Activated naive CD8-positive, alpha-beta T cell treated with anti-CD3 and anti-CD28 coated beads, Interleukin-2, amount 10 ng/mL, durations not matched to agents 7 days and 5 days (primary cell): ENCODE measurements at places on chromosomes 11 and 22.

- peaks cover 31% of the 10 kb centered on the region for H3K4me1 ChIP-seq
- H3K4me3 ChIP-seq = no peak overlapping the region
- DNase-seq = no peak
Observed at GRCh38 chr11:13209379-13209778, 68.2 kb upstream of the BMAL1 start.

DNA sequence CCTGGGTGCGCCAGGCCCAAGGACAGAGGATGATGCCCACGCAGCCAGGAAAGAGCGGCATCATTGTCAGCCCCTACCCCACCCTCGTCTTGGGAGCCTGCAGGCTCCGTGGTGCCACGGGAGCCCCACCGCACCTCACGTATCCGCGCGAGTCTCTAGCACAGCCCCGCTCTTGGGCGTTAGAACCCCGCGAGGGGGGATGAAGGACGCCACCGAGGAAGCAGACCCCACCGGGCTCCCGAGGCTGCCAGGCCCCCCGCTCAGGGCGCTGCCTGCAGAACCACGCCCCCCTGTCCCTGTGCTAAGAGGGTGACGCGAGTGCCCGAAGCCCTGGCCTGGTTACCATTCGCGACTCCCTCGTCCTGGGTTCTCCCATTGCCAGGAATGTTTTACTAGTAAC is 52.3 kb upstream of the MS4A8 start:
- DNase-seq = no peak
- no peak overlapping the region for H3K27ac ChIP-seq
- no peak overlapping the region for H3K4me3 ChIP-seq
- peaks cover 4% of the 10 kb centered on the region for H3K27me3 ChIP-seq

DNA sequence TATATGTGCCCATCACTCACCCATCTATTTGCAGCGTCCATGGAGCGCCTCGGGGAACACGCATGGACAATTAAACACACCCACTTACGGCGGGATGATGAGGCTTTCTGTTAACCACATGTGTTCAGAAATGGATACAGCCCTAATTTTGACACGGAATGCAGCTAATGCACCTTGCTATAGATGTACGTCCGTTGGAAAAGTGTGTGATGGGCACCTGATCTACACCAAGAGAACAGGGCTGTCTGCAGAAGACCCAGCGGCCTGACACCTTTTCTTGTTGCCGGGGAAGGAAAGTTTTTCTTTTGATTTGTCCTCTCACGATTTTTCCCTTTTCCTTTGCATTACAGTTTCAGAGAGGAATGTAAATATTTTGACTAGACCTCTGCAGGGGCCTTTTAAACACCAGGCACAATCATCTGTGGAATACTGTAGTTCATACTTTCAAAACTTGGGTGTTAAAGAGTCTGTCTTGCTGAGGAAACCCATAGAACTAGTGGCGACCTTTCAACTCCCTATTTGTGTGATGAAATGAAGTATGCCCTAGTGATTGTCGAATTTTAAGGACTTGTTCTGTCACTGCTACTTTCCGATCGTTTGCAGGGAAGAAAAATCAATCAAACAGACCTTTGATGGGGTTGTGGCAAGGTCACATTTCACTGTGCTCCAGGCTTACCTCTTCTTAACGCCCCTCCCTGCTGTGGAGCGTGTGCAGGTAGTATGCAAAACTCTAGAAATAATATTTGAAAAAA is 16.5 kb upstream of the PAX6 start:
- no peaks in the 10 kb centered on the region for H3K36me3 ChIP-seq
- no peak for DNase-seq
- H3K27ac ChIP-seq = peak overlapping the region; percentile 70
- H3K4me1 ChIP-seq = peaks cover 11% of the 10 kb centered on the region

DNA sequence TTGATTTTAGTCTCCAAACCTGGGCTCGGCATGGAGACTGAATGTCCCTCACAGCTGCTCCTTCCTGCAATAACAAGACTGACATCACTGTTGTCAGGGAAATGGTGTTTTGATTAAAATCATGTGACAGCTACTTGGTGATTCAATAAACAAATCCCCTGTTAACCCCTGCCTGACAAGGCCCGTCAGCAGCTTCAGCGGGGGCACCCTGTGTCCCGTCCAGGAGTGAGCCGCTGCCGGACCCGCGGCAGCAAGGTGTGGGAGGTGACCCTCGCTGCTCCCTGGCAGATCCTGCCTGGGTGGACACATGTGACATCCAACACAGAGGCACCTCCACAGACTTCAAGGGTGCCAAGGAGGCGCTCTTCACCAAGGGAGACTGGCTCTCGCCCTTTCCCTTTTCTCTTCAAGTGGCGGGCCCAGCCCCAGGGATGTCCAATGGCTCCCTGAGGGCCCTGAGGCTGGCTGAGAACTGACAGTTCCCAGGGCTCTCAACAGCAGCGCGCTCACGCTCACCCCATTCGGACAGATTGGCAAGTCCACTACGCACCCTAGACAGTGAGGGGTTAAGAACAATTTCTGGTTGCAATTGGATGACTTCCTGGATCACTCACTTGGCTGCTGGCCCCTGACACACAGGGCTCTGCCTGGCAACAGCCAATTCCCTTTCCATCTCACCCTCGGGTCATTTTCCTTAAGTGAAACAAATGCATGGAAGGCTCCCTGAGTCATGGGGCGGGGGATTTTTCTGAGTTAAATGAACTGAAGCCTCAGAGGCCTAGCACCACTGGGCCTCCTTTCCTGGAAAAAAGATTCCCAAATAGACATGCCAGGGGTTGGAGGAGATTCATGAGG is 30.7 kb downstream of the PPP2R1B start:
- no peak overlapping the region for H3K27ac ChIP-seq
- DNase-seq = no peak
- peaks cover 2% of the 10 kb centered on the region for H3K4me1 ChIP-seq
- H3K4me3 ChIP-seq = no peak overlapping the region
- H3K27me3 ChIP-seq = no peaks in the 10 kb centered on the region

DNA sequence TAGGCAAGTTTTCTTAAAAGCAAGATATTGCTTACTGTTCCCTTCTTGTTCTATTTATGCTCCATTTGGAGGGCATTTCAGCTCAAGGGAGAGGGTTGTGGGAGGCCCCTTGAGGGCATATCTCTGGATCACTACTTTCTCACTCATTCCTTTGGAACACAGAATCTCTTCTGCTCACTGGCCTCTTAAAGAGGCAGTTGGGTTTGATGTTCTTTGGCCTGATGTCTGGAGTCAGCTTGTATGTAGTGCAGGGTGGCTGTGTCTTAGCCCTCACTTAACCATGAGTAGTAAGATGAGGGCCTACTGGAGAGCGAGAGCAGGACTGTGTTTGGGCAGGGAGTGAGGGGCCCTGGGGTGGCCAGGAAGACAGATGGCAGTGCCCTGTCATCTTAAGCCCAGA is 3.6 kb downstream of the INCENP start:
- no peak for DNase-seq
- H3K36me3 ChIP-seq = peaks cover 29% of the 10 kb centered on the region
- peaks cover 28% of the 10 kb centered on the region for H3K4me1 ChIP-seq
- no peak overlapping the region for H3K27ac ChIP-seq
- no peak overlapping the region for H3K4me3 ChIP-seq
- no peaks in the 10 kb centered on the region for H3K27me3 ChIP-seq

GRCh38 chr11:123587559-123587958 is 66.9 kb downstream of the SCN3B start:
- no peak overlapping the region for H3K27ac ChIP-seq
- H3K36me3 ChIP-seq = peaks cover 6% of the 10 kb centered on the region
- H3K27me3 ChIP-seq = no peaks in the 10 kb centered on the region
- peaks cover 6% of the 10 kb centered on the region for H3K4me1 ChIP-seq
- H3K4me3 ChIP-seq = no peak overlapping the region

GRCh38 chr11:5620651-5621521 is 3.9 kb upstream of the TRIM34 start:
- no peak overlapping the region for H3K27ac ChIP-seq
- H3K27me3 ChIP-seq = no peaks in the 10 kb centered on the region
- DNase-seq = no peak
- H3K4me3 ChIP-seq = no peak overlapping the region

- no peak for DNase-seq
- H3K4me1 ChIP-seq = no peaks in the 10 kb centered on the region
- H3K27me3 ChIP-seq = peaks cover 5% of the 10 kb centered on the region
- H3K36me3 ChIP-seq = no peaks in the 10 kb centered on the region
Observed at GRCh38 chr11:35567737-35568465, 42.5 kb upstream of the PAMR1 start.

GRCh38 chr11:45079943-45080719 is 66.3 kb upstream of the PRDM11 start:
- no peaks in the 10 kb centered on the region for H3K36me3 ChIP-seq
- peaks cover 4% of the 10 kb centered on the region for H3K27me3 ChIP-seq
- H3K4me1 ChIP-seq = peaks cover 39% of the 10 kb centered on the region
- H3K4me3 ChIP-seq = peak overlapping the region; percentile 56
- peak; percentile 64 for DNase-seq
- H3K27ac ChIP-seq = peak overlapping the region; percentile 87

DNA sequence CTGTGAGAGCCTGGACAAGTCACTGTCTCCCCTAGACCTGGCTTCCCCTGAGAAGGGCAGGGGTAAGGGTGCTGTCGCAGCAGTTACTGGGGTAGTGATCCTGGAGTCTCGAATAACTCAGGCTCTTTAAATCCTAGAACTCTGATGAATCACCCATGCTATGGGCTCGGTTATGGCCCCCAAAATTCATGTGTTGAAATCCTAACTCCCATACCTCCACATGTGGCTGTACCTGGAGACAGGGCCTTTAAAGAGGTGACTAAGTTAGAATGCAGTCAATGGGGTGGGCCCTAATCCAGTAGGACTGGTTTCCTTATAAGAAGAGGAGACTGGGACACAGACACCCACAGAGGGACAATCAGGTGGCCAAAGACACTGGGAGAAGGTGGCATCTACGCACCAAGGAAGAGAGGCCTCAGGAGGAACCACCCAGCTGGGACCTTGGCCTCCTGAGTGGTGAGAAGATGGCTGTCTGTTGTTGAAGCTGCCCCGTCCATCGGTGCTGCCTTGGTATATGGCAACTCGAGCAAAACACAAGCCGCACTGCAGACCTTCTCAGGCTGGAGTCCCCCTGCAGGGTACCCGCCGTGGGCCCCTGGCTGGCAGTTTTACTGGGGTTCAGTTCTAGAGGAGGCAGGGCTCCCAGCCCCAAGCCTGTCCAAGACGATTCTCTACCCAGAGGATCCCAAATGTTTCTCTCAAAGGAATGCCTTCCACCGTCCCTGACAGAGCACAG is 48.8 kb upstream of the SHISAL1 start:
- no peaks in the 10 kb centered on the region for H3K36me3 ChIP-seq
- H3K4me3 ChIP-seq = no peak overlapping the region
- H3K27ac ChIP-seq = no peak overlapping the region
- no peak for DNase-seq

DNA sequence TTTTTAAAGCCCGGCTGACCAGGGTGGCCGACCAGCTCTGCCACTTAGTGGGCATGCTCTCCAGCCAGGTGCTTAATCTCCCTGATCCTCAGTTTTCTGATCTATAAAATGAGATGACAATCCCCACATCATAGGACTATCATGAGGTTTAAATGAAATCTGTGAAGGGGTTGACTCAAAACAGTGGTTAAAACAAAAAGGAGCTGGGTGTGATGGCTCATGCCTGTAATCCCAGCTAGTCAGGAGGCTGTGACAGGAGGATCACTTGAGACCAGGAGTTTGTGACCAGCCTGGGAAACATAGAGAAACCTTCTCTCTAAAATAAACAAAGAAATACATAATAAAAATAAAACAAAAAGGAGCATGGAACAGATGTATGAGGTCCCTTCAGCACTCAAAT is 3.6 kb upstream of the C11orf86 start:
- peaks cover 3% of the 10 kb centered on the region for H3K27me3 ChIP-seq
- H3K4me1 ChIP-seq = peaks cover 9% of the 10 kb centered on the region
- DNase-seq = no peak
- H3K27ac ChIP-seq = no peak overlapping the region
- peaks cover 2% of the 10 kb centered on the region for H3K36me3 ChIP-seq

GRCh38 chr11:134132808-134133207 is 63.9 kb downstream of the JAM3 start:
- DNase-seq = no peak
- H3K4me1 ChIP-seq = no peaks in the 10 kb centered on the region
- no peak overlapping the region for H3K27ac ChIP-seq
- H3K4me3 ChIP-seq = no peak overlapping the region

- no peaks in the 10 kb centered on the region for H3K36me3 ChIP-seq
- H3K4me1 ChIP-seq = peaks cover 1% of the 10 kb centered on the region
- no peak overlapping the region for H3K4me3 ChIP-seq
- no peak overlapping the region for H3K27ac ChIP-seq
- H3K27me3 ChIP-seq = no peaks in the 10 kb centered on the region
Observed at GRCh38 chr22:33848251-33848650, 72.0 kb downstream of the LARGE1 start.

- no peak overlapping the region for H3K27ac ChIP-seq
- DNase-seq = no peak
- H3K36me3 ChIP-seq = no peaks in the 10 kb centered on the region
- H3K27me3 ChIP-seq = no peaks in the 10 kb centered on the region
- no peaks in the 10 kb centered on the region for H3K4me1 ChIP-seq
- H3K4me3 ChIP-seq = no peak overlapping the region
Observed at GRCh38 chr11:28794405-28794804, 686.2 kb downstream of the METTL15 start.
